Stimulated activated CD8-positive, alpha-beta memory T cell treated with anti-CD3 and anti-CD28 coated beads, Interleukin-12 subunit alpha, Interleukin-12 subunit beta, amount 100 ng/mL, for 1 hour (primary cell): ENCODE measurements at places on chromosomes 3 and 15.

GRCh38 chr3:108136561-108137459 is 46.0 kb upstream of the CD47 start:
- DNase-seq, result no peak

GRCh38 chr3:174355505-174355904 is 503.6 kb upstream of the NAALADL2 start:
- no peak for DNase-seq

GRCh38 chr3:129732200-129732876 is 125.9 kb upstream of the PLXND1 start:
- no peak for DNase-seq

- DNase-seq, result no peak
Observed at GRCh38 chr3:97815149-97815917, 6.5 kb upstream of the CRYBG3 start.

GRCh38 chr3:168863561-168863960 is 767.8 kb upstream of the GOLIM4 start:
- no peak for DNase-seq

GRCh38 chr3:119989981-119990655 is 104.1 kb downstream of the GSK3B start:
- DNase-seq, result no peak

DNA sequence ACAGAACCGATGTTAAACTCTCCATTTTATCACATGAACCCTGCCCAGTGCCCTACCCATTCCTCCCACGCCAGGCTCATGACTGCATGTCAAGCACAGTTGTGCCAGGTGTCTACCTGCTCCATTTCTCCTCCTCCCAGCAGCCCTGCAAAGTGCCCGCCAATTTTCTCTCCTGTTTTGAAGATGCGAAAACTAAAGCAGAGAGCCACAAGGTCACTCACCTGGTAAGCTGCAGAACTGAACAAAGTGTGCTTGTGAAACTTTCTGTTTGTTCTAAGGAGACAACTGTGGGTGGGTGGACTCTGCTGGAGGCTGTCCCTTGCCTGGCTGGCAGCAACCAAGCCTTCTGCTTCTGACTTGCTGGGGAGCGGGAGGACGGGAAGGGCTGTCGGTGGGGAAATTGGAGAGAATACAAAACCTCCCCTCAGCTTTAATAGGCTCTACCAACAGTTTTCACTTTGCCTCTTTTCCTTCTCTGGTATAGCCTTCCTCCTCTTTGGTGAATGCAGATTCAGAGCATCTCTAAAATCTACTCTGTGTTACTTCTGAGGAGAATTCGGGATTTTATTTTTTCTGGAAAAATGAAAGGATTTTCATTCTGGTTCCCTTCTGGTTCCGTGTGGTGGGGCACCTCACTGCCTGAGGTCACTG is 23.0 kb downstream of the LIMD1 start:
- DNase-seq, result no peak

- no peak for DNase-seq
Observed at GRCh38 chr3:80889535-80889934, 871.9 kb downstream of the GBE1 start.

DNA sequence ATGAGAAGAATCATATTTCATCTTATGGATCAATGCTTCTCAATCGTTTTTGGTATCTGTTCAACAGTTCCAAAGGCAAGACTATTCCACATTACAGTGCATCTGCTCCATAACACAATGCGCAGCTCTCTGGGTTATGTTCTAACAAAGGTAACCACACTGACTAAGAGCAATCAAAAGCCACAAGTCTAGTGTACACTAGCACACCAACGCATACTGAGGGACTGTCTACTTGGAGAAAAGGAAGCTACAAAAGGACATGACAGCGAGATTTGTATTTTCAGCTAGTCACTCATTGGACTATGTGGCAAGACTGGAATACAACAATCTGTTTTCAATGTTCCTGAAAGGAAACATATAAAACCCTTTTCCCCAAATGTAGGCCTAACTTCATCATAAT is 35.8 kb downstream of the SETD2 start:
- no peak for DNase-seq

- no peak for DNase-seq
Observed at GRCh38 chr3:127307112-127307835, 19.4 kb upstream of the PRR20G start.

GRCh38 chr3:47283591-47284364 is 1.0 kb downstream of the KLHL18 start:
- DNase-seq, result no peak

- DNase-seq, result no peak
Observed at GRCh38 chr15:74568594-74568993, 27.6 kb downstream of the ARID3B start.

GRCh38 chr3:189530822-189531221 is 100.4 kb upstream of the TP63 start:
- no peak for DNase-seq

GRCh38 chr15:44666210-44667038 is 3.0 kb upstream of the SPG11 start:
- no peak for DNase-seq

GRCh38 chr15:38587214-38587613 is 22.6 kb upstream of the RASGRP1 start:
- no peak for DNase-seq

DNA sequence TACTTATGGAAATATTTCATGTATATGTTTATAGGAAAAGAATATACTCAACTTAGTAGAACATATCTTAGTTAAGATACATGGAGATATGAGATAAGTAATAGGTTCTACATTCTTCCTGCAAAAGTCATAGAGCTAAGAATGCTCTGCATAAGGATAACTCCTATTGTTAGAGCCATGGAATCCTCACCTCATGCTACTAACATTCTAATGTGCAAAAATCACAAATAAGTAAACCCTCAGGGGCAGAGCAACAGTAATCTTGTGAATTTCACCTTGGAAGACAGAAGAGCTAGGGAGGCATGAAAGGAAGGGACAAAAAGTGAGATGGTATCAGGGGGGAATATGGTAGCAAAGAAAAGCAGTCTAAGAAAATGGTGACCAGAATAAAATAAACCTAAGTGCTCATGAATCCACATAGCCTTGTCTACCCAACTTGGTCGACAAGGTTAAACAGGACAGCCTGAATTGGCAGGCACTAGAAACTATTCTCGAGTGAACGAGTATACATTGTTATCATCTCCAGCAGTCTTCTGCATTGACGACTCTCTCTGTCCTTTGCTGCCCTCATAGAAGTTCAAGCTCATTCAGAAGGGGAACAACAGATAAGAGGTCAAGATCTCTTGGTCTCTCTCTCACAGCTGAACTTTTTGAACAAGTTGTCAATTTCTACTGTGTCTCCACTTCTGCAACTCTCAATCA is 52.8 kb downstream of the XRN1 start:
- DNase-seq, result no peak

DNA sequence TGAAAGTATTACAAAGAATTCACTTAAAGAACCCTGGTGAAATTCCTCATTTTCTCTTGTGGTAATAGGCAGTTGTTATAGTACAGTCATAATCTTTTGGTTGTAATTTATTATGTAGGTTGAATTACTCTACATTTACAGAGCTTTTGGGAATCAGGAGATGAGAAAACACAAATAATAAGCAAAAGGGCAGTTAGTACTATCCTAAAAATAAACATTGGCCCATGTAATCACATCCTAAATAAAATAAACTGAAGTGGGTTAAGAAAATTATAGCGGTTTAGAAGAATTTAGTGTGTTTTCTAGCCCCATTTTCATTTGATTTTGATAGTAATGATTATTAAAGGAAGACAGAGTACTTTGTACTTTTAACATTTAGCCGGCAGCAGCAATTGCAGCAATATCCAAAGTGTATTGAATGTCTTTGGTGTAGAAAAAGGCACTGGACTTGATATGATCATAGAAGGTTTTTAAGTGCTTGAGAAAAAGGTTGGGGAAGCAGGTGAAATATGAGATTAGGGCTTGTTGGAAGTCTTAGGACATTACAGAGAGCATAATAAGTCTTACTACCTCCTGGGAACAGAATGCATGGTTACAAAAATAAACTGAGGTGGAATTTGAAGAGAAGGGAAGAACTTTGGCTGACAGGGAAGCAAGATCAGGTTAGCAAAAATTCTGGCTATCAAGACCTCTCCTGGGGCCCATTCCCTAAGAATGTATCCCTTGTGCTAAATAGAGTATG is 79.9 kb downstream of the MBNL1 start:
- DNase-seq, result no peak

- no peak for DNase-seq
Observed at GRCh38 chr3:142072816-142073215, 76.5 kb downstream of the TFDP2 start.

DNA sequence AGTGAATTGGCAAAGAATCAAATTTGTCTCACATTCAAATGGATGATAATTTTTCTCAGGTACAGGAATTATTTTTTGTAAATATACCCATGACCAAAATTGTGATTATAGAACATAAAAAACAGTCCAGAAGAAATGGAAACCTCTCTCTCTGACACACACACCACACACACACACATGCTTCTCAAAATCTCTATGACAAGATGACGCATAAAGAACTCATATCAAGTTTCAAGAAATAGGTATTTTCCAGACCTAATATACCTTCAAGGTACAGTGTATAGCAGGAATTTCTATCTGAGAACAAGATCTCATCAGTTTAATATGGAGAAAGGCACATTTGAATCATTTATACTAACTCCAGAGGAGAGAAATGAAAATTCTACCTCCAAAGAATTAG is 1069.1 kb upstream of the ALCAM start:
- DNase-seq, result no peak

DNA sequence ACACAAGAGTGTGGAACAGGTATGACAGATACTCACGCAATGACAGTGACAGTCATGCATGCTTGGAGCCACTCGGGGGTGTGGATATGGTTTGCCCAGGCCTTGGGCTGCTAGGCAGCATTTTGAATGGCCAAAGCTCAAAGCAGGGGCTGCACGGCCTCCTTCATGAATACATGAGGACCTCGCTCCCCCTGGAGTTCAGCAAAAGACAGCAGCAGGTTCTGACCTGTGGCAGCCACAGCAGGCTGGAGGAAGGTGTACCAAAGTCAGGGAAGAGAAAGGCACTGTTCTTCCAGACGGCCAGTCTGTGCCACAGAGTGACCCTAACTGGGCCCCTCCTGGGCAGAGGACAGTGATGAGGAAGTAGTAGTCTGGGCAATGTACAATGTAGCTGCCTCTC is 88.2 kb upstream of the C2CD4B start:
- DNase-seq, result no peak
